RKO (cell line): ENCODE measurements at places on chromosomes 3 and 15.
A peak's percentile ranks its signal among the peaks of the same experiment; 100 is the strongest.

DNA sequence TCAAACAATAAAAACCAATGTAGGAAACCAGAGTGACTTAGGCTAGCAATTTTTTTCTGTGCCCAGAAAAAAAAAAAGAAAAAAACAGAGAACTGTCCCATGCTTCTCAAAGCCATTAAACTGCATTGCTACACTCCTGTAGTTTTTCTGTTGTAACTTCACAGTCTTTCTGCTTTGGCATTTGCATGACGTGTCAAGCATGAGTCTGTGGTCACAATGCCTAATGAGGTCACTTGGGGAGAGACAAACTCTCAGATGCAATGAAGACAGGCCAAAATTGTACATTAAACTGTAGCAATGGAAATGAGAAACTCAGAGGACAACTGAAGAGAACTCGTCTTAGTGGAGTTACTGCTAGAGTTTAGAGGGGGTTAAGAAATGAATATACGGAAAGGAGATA lies 30.8 kb downstream of the CCDC80 start:
- peak; percentile 28 for DNase-seq

DNA sequence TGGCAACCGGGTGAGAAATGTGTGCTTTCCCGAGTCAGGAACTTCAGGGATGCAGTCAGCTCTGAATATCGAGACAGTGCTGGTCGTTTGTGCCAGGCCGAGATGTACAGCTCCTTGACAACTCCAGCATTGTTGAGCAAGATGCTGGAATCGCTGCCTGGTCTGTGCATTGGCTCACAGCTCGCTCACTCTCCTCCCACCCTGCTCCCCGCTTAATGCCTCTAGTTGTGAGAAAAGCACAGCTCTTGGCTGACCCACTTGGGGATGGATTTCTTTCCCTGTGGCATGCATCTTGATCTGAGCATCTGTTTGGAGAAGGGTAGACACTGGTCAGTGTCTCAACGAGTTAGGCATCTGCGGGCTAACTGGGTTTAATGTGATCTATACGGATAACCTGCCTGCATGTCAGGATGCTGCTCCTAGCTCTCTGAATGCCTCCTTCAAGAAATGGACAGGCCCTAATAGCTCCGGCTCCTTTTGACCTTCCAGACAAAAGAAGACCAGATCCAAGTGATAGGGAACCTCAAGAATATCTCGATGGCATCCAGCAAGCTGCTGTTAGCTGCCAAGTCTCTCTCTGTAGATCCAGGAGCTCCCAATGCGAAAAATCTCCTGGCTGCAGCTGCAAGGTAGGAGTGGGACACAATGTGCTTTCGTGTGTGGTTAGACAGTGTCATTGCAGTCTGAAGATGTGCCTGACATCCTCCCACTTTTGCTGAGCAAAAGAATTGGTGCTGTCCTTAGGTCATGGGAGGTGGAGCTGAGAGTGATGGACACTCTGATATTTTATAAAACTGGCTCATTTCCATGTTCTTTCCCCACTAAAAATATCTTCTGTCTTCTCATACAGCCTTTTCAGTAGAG lies 302.2 kb upstream of the TPM1 start:
- DNase-seq, result no peak

DNA sequence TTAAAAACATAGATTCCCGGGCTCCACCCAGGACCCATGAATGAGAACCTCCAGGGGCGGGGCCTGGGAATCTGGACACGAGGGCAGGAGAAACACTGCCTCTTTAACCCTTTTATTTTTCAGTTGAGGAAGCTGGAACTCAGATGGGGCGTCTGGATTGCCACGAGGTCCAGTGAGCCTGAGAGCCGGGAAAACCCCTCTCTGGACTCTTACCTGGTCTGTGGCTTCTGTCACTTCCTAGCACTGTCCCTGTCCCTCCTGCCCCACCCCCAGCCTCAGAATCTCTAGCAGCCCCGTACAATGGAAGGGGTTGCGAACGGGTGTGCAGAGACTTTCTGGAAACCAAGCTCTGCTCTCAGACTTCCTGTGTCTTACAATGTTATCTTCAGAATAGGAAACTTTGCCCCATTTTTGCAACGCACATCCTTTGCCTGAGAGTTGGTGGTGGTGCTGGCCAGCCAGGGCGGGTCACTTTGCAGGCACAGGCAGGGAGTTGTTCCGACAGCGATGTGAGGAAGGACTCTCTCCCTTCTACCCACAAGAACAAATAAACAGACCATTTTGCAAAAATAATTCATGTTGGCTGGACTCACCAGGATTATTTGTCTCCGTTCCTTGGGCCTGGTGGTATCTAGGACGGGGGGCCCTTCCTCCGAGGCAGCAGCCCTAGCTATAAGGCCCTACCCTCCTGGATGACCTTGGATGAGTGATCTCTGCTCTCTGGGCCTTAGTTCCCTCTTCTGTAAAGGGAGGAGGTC lies 59.1 kb downstream of the SMAD6 start:
- DNase-seq, result no peak

- DNase-seq, result no peak
Measured at GRCh38 chr3:28243424-28244106, 2.1 kb downstream of the CMC1 start.

GRCh38 chr15:38666865-38667510 lies 102.4 kb upstream of the RASGRP1 start:
- DNase-seq, result no peak

GRCh38 chr3:56975567-56975966 lies 84.9 kb upstream of the SPATA12 start:
- no peak for DNase-seq

- DNase-seq, result no peak
Measured at GRCh38 chr3:79367066-79367465, 400.7 kb downstream of the ROBO1 start.

- DNase-seq, result no peak
Measured at GRCh38 chr3:196134691-196135090, 52.8 kb upstream of the TFRC start.
